ENCODE measurements at places on chromosomes 4 and X. TPM values are rescaled to one million over a fixed set of nuclear protein-coding genes. Genes with fewer than 3 reads are reported as not detected.

DNA sequence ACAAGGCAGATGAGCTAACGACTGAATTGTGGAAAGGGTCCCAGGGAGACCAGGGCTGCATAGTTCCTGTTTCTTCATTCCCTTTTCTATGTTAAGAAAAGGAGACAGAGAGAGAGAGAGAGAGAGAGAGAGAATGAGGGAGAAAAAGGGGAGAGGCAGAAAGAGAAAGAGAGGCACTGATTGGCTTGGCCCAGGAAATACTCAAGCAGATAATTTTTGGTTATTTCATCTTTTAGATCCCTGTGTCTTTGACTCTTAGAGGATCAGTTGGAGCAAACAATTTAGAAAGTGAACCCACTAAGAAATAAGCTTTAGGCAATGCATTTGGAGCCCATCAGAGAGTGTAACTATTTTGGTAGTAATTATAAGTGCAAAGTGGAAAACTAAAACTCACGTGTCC lies 103.4 kb downstream of the CEP44 start:
- no peak for DNase-seq

- DNase-seq = no peak
These were observed 5.2 kb upstream of the ARX start for GRCh38 chrX:25020905-25021449.

Gene USP17L28
- total RNA-seq = not detected

- DNase-seq = no peak
These were observed 15.3 kb upstream of the HPGD start for GRCh38 chr4:174537634-174538033.

Measured in pancreas (tissue), 10 donors.